Activated T-helper 2 cell treated with anti-CD3 and anti-CD28 coated beads, Interferon-gamma antibody, Interleukin-2, Interleukin-4, amounts not matched to agents 10 μg/mL and 5 μg/mL and 100 μg/mL, durations not matched to agents 14 hours and 24 hours and 36 hours (primary cell): ENCODE measurements at places on chromosomes 4 and X. TPM values are rescaled to one million over a fixed set of nuclear protein-coding genes. Genes with fewer than 3 reads are reported as not detected.

GRCh38 chr4:187366530-187366929 lies 629.0 kb upstream of the ZFP42 start:
- no peak overlapping the region for H3K4me3 ChIP-seq
- H3K4me1 ChIP-seq: no peaks in the 10 kb centered on the region
- H3K36me3 ChIP-seq: no peaks in the 10 kb centered on the region
- no peaks in the 10 kb centered on the region for H3K27me3 ChIP-seq

The RAB9A gene
- total RNA-seq: 13.0 and 14.6 TPM in 2 replicates

The LRAT gene
- 0.07 TPM in 1 of 2 replicates, not detected in the other for total RNA-seq

The TMSB15B gene
- 7.7 and 7.9 TPM in 2 replicates for total RNA-seq

The ATP10D gene
- 1.6 and 2.5 TPM in 2 replicates for total RNA-seq
